Activated CD8-positive, alpha-beta T cell treated with anti-CD3 and anti-CD28 coated beads, Interleukin-2, amount 10 ng/mL, durations not matched to agents 7 days and 5 days (primary cell): ENCODE measurements at places on chromosomes 3 and 15. TPM values are rescaled to one million over a fixed set of nuclear protein-coding genes. Genes with fewer than 3 reads are reported as not detected.

The ATP2B2 gene
- not detected for total RNA-seq

GRCh38 chr3:79172241-79172640, 595.6 kb downstream of the ROBO1 start:
- no peak for DNase-seq

DNA sequence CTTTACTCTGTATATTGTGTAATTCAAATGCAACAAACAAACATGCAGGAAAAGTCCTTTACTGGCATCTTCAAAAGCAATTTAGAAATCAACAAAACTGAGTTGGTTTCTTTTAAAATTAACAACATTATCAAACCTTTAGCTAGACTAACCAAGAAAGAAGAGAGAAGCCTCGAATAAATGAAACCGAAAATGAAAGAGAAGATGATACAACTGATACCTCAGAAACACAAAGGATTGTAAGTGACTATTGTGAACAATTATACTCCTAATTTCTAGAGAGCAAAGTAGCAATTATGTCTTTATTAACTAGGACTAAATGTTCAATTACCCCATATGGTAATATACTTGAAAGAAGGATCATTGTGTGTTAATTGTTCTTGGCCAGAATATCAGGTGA, 49.2 kb upstream of the P3H2 start:
- no peak for DNase-seq

GRCh38 chr3:171531716-171532115, 71.5 kb upstream of the TNIK start:
- DNase-seq = no peak

DNA sequence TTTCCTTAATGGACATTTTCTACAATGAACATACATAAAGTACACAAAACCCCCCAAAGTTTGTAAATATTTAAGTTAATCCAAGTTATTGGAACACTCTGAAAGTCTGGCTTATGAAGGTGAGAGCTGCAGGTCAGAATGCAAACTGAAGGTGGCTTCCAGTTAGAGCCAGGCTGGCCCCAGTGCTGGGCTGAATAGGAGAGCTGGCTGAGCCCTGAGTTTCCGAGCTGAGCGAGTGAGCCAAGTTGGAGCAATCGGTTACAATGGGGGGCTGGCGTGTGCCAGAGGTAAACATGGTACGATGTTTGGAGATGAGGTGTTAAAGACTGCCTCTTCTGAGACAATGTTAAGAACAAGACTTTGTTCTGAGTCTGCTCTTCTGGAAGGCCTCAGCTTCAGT, 230.8 kb upstream of the MCTP2 start:
- no peak for DNase-seq

- no peak for DNase-seq
Measured at GRCh38 chr15:38351466-38351865, 98.8 kb downstream of the SPRED1 start.

DNA sequence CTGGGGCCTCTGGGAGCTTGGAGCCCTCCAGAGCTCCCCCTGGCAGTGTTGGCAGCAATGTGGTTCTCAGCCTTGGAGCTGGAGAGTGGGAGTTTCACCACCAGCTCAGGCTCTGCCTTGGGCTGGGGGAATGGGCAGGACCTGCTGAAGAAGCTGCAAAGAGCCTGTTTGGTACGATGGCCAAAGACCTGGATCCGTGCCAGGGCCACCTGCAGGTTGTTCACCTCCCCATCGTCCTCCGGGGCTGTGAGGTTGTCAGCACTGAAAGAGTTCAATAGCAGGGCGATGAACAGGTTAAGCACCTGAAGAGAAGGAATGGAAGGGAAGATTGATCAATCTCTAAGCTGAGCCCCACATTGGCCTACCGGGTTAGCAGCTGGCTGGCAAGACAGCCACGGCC, 77.3 kb upstream of the SCN5A start:
- DNase-seq = no peak

DNA sequence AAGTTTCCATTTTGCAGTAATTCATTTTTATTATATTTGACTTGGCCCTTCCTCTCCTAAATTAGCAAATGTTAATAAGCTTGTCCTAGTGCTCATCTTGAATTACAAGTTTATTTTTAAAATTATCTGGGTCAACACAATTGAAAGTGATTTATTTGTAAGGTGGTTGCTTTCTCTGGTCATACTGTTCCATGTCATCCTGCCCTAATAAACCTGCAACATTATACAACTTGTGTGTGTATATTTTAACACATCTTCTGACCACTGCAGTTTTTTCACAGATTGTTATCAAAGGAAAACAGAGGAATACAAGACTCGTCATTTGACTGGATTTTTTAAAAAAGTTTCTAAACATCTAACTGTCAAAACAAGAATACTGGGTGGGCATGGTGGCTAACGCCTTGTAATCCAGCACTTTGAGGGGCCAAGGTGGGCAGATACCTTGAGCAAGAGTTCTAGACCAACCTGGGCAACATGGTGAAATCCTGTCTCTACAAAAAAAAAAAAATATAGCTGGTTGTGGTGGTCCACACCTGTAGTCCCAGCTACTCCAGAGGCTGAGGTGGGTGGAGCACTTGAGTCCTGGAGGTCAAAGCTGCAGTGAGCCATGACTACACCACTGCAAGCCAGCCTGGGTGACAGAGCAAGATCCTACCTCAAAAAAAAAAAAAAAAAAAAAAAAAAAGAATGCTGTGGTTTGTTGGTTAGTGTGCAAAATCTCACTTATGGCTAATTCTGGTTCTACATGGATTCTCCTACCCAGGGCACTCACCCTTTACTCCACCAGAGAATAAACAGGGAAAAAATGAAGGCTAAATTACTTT, 5.0 kb upstream of the LRRFIP2 start:
- DNase-seq = no peak

- DNase-seq = no peak
Measured at GRCh38 chr3:86416334-86416733, 574.6 kb downstream of the VGLL3 start.

DNA sequence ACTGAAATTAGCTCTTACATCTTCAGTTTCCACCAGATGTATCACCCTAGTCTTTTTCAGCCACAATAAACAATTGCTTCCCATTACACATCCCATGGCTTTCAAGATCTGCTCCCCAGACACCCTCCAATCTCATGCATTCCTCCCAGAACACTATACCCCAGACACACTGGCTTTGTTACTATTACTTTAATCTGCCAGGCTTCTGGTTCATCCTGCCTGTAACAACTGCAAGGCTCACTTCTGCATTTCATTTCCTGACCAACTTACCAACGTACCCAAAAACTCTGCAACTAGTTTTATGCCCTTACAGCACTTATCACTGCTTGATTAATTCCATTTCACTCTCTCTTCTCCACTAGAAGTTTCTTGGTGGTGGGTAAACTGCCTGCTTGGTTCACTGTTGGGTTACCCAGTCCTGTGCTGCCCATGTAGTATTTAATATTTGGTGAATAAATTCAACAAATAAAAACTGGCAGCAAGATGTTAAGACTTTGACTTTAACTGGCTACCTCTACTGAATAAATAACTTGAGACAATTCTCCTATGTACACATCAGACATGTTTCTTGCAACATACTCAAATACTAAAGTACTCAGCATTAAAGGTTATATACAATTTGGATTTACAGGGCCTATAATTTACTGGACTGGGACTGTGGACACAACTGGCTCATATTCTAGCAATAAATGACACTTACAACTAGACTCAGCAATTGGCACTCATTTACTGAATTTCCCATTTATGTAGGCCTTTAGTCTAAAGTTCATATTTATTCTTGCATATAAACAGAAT, 2.7 kb downstream of the RPL22L1 start:
- DNase-seq = no peak

- DNase-seq = no peak
Measured at GRCh38 chr3:147132168-147132567, 274.2 kb downstream of the ZIC4 start.

The MYL3 gene
- not detected for total RNA-seq
